ENCODE measurements at places on chromosomes 2 and 18.
A peak's percentile ranks its signal among the peaks of the same experiment; 100 is the strongest.

GRCh38 chr2:130824492-130825061, 12.1 kb upstream of the ARHGEF4 start:
- DNase-seq: peak; percentile 35

DNA sequence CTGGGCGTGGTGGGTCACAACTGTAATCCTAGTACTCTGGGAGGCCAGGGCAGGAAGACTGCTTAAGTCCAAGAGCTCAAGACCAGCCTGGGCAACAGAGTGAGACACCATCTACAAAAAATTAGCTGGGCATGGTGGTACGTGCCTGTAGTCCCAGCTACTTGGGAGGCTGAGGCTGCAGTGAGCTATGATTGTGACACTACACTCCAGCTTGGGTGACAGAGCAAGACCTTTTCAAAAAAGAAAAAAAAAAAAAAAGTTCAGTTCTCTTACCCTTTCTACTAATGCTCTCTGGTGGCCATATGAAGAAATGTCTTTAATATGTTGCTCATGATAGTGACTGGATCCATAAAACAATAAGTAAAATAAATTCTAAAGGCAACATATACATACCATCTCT, 14.9 kb downstream of the TYW5 start:
- no peak for DNase-seq

DNA sequence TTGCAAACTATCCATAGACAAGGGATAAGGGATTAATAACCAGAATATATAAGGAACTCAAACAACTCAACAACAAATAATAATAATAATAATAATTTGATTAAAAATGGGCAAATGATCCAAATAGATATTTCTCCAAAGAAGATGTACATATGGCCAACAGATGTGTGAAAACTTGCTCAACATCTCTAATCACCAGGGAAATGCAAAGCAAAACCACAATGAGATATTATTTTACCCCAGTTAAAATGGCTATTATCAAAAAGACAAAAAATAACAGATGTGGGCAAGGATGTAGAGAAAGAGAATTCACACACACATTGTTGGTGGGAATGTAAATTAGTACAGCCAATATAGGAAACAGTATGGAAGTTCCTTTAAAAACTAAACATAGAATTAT, 26.9 kb downstream of the DNAH7 start:
- no peak for DNase-seq

DNA sequence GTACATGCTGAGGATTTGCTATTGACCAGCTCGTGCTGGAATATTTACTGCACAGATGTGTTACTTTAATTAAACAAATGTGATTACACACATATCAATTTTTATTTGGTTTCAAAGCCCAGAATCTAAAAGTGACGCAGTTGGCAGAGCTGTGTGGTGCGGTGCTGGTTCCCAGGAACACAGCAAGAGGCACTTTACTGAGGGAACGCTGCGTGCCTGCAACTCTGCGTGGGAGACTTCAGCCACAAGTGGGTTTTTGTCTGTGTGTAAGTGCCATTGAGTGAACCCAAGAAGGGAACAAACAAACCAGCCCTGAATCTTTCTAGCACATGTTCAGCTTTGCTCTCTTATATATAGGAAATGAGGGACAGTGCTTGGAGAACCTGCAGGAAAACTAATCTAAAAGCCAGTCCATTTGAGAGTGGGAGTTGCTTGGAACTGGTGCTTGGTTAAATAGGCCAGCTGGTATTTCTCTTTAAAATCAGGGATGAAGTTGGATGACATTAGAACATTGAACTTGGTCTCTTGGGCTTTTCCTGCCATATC, 196.6 kb upstream of the CELF4 start:
- no peak for DNase-seq
